Activated CD8-positive, alpha-beta memory T cell treated with anti-CD3 and anti-CD28 coated beads for 4 hours (primary cell): ENCODE measurements at places on chromosomes 7 and 10.
A peak's percentile ranks its signal among the peaks of the same experiment; 100 is the strongest.

GRCh38 chr10:117248750-117249465 is 8.0 kb downstream of the SLC18A2 start:
- no peak for DNase-seq

DNA sequence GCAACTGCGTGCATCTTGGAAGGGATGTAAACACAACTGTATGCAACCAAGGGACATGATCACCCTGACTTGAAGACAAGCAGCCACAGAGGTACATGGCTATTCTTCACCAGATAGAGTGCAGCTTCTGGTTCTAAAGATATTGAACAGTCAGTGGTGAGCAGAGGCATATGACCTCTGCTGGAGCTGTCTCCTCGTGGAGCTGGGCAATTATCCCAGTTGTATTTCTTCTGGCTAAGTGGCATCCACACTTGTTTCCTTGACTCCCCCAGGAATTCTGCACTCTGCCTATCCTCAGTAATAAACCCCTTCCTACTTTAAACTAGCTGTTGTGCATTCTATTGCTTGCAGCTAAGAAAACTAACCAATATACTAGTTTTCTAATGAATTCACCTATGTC is 216.8 kb downstream of the THSD7A start:
- DNase-seq: no peak

- no peak for DNase-seq
Observed at GRCh38 chr10:70575486-70575873, 27.1 kb downstream of the PRF1 start.

- no peak for DNase-seq
Observed at GRCh38 chr10:43411536-43411935, 2.5 kb upstream of the HNRNPF start.

- DNase-seq: no peak
Observed at GRCh38 chr10:663466-663751, 26.1 kb downstream of the DIP2C start.

- DNase-seq: no peak
Observed at GRCh38 chr7:64916-65341, 127.4 kb upstream of the FAM20C start.

DNA sequence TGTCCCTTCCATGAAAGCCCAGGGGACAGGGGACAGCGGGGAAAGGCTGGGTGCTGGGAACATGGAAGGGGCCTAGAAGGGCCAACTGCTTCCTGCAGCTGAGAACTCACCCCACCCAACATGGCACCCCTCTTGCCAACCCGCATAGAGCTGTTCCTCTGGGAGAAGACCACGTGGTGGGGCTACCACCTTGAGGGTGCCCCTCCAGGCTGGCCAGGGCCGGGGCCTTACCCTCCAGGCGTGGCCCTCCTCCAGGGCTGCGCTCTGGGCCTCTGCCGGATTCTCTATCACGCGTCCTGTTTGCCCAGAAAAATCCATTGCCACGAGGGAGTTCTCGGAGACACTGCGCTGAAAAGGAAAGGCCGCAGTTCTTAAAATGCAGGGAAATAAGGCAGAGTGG is 39.9 kb upstream of the DDC start:
- no peak for DNase-seq

GRCh38 chr7:156015237-156016020 is 203.2 kb upstream of the SHH start:
- DNase-seq: no peak

DNA sequence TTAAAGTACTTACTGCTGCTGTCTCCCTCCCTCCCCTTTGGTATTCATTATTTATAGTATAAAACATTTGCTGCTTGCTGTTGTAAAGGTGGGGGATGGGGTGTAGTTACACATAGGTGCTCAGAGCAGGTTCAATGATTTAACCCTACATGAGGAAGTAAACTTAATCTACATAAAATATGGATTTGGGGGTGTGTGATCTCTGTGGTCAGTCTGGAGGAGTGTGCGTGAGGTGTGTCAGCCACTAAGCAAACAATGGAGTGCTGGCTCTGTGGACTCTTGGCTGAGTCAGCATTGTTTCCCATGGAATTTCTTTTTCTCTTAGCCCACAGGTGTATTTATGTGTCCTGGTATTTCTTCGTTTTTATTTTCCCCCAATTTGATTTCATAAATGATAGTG is 133.9 kb downstream of the AUTS2 start:
- DNase-seq: no peak

DNA sequence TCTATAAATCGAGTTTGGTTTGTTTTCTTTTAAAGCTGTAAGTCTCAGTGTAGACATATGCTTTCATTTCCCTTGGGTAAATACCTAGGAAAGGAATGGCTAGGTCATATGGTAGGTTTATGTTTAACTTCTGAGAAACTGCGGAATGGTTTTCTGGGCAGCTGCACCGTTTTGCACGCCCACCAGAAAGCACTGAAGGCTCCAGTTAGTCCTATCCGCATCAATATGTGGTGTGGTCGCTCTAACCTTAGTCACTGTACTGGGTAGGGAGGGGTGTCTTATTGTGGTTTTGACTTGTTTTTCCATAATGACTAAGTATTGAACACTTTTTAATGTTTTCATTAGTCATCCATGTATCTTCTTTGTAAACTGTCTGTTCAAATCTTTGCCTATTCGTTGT is 279.5 kb upstream of the AKR1E2 start:
- peak; percentile 2 for DNase-seq

GRCh38 chr10:76185471-76186301 is 754.3 kb downstream of the LRMDA start:
- no peak for DNase-seq

GRCh38 chr7:44538093-44538797 is 2.9 kb downstream of the NPC1L1 start:
- DNase-seq: no peak

- DNase-seq: no peak
Observed at GRCh38 chr7:117088623-117089194, 135.4 kb downstream of the ST7 start.

DNA sequence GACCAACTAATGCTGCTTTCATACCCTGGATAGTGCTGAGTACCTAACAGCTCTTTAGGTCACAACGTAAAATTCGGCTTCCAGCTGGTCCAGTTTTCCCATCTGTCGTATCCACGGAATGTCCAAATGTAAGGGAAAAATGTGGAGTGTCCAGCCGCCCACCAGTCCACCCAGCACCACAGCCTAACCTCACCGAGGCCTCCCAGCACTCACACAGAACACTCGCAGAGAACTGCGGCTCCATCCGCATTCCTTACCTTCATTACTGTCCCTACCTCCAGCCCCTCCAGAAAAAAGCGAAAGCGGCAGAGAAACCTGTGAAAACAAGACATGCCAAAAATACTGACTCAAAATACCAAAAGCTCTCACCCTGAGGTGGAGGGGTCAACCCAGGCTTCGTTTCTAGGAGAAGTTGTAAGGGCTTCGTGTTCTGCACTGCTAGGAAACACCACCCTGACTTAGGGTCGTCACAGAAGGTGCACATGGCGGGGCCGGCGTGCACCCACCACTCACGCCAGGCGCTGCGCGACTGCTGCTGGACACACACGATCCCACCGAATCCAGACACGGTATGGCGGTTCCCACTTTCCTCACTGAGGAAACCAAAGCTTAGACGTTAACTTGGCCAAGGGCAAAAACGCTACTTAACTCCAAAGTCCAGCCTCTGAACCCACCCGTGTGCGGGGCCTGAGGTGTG is 73.9 kb downstream of the AMZ1 start:
- DNase-seq: no peak

GRCh38 chr7:94996369-94996768 is 89.0 kb downstream of the PPP1R9A start:
- DNase-seq: no peak

DNA sequence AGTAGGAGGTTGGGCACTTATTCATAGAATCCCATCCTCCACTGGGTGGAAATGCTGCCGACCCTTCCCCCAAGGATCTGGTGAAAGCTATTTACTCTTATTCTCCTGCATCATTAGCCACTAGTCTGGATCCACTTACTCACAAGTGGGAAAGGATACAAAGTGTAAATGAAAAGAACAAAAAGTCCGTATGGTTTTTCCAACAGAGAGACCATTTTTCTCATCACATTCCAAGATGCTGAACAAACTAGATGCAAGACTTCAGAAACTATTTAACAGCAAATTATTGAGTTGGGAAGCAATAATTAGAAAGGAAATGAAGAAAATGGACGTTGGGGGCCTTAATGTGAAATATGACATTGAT is 242.4 kb upstream of the GLI3 start:
- no peak for DNase-seq

- no peak for DNase-seq
Observed at GRCh38 chr7:15932318-15932717, 245.8 kb upstream of the MEOX2 start.

- no peak for DNase-seq
Observed at GRCh38 chr7:137985253-137985896, 16.5 kb downstream of the CREB3L2 start.

GRCh38 chr10:122966879-122967278 is 12.9 kb upstream of the C10orf88 start:
- DNase-seq: no peak

DNA sequence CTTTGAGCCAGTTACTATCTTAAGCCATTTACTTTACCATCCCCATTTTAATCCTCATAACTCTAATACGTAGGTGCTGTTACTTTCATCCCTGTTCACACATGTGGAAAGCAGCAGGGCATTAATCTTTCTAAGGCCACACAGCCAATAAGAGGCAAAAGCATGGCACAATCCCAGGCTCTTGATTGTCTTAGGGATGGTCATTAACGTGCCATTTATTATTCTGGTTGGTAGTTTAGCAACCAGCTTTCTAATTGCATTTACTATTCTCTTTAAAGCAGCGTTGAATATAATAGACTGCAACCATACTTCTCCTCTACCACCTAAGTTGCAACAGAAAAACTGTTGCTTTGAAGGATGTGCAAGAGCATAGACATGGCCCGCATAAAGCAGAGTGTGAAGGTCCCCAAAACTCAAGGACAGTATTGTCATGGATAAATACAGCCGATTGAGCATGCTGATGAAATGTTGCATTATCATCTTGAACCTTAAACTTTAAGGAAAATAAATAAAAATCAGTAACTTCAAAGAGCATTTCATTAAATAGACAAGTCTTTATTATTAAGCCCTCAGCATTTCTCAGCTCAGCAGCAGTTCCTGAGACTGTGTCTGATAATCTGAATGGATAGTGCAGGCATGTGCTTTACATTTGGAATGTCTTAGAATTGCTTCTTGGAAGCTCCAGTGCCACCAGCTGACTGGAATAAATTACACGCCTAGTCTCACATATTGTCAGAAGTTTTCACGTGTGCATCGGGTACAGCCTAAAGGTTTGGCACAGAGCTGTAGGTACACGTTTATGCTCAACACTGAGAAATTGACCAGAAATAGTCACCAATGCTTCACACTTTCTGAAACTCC is 467.1 kb downstream of the SDK1 start:
- no peak for DNase-seq

- DNase-seq: no peak
Observed at GRCh38 chr10:112926906-112927688, 22.9 kb upstream of the TCF7L2 start.

GRCh38 chr7:133770863-133771492 is 356.2 kb upstream of the LRGUK start:
- no peak for DNase-seq

- no peak for DNase-seq
Observed at GRCh38 chr10:11729790-11730315, 12.3 kb upstream of the ECHDC3 start.

- no peak for DNase-seq
Observed at GRCh38 chr10:122264436-122264835, 6.7 kb upstream of the BTBD16 start.

GRCh38 chr7:26318921-26319320 is 27.3 kb downstream of the SNX10 start:
- DNase-seq: no peak

DNA sequence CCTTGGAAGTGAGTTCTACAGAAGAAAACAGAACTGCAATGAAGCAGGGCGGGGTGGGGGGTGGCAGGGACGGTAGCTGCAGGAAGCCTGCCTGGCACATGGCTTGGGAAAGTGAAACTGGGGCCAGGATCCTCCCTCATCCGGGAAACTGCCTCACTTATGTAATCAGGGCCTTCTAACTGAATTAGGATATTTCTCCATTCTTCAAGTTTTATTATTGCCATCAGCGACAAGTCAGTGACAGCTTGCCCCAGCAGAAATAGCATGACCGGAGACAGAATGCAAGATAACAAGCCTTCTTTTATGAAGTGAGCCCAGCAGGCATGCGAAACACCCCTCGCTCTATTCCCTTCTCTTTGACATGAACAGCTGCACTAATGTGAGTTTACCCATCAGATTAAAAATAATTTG is 77.5 kb upstream of the CACUL1 start:
- no peak for DNase-seq

DNA sequence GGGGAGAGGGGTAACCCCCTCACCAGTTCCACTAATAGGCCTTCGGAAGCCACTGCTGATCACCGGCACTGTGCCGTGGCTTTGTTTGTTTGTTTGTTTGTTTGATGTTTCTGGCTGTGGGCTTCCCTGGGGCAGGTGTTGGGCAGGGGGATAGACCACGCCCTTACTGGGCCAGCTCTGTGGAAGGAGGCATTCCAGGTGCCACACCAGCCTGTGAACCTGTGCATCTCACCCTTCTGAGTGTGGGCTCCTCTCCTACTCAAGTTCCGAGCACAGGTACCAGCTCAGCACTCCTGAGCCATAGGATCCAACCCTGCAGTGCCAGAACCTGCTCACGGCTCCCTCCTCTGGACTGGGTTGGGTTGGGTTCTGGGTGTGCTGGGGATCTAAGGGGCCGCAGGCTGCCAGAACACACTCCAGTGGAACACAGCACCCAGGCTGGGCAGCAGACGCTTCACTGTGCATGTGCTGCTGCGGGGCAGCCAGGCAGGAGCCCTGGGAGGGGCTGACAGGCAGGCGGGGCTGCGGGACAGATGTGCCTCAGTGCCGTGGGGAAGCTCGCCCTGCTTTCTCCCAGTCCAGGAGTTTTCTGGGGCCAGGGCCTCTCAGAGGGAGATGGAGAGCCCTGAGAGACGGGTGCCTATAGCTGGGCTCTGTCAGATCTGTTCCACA is 1053.9 kb downstream of the CNTNAP2 start:
- DNase-seq: no peak

DNA sequence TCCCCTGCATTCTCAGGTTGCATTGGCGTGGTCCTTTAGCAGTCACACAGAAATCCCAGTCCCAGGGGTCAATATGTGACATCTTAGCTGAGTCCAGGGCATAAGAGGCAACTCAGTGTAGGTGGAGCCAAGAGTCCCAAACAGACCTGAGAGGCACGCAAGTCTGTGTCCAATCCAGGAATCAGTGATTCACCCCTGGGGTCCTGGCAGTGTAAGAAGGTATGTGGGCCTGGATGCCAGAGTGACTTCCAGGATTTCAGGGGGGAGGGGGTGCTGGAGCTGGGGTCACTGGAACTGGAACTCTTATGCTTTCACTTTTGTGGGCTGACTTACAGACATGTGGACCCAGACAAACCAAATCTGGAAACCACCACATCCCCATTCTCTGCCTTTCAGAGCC is 26.8 kb downstream of the FRMPD2 start:
- no peak for DNase-seq
